Umbilical cord (tissue), 2 donors: ENCODE measurements at places on chromosomes 3 and 15.

DNA sequence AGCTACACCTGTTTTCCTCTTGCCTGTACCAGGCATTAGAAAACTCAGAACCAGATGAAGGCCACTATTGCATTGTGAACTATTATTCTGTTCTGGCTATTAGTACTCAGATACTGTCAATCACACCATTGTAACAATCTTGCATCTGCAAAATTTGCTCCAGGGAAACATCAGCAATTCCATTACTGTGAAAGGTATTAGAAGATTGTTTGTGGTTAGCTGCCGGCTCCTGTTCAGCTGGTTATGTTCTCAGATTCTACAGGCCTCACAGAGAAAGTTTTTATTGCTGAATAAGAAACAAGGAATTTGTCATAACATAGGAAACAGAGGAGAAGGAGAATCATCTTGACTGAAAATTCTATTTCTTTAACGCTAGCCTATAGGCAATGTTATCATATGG lies 179.9 kb downstream of the PLOD2 start:
- DNase-seq, result no peak

DNA sequence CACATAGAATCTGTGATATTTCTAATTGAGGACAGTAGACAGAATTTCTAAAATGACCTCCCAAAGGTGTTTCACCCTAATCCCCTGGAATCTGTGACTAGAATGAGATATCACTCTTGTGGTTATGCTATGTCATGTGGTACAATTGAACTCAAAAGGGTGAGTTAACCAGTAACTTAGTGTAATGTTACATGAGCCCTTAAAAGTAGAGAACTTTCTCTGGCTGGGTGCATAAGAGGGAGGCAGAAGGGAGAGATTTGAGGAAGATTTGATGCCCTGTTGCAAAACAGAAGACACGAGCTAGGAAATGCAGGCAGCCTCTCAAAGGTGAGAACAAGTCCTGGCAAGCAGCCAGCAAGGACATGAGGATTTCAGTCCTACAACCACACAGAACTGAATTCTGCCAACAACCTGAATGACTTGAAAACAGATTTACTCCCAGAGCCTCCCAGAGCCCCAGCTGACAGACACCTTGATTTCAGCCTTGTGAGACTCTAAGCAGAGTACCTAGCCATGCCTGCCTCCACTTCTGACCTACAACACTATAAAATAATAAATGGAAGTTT lies 160.3 kb downstream of the MTHFS start:
- no peak for DNase-seq

DNA sequence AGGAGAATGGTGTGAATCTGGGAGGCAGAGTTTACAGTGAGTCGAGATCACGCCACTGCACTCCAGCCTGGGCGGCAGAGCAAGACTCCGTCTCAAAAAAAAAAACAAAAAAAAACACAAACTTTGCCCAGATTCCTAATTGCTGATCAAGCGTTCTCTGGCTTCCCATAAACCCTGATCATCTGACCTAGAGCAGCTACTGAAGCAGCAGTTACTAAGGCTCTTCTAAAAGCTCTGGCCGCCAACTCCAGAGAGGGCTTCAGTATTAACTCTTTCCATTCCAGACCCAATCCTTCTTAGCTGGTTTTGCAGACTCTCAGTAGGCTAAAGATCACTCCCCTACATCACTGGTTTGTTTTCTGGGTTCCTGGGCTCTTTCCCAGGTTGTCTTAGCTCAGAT lies 201.6 kb downstream of the IGSF11 start:
- no peak for DNase-seq

- peak; percentile 38 for DNase-seq
Observed at GRCh38 chr3:195895078-195895860, 13.1 kb downstream of the TNK2 start.

DNA sequence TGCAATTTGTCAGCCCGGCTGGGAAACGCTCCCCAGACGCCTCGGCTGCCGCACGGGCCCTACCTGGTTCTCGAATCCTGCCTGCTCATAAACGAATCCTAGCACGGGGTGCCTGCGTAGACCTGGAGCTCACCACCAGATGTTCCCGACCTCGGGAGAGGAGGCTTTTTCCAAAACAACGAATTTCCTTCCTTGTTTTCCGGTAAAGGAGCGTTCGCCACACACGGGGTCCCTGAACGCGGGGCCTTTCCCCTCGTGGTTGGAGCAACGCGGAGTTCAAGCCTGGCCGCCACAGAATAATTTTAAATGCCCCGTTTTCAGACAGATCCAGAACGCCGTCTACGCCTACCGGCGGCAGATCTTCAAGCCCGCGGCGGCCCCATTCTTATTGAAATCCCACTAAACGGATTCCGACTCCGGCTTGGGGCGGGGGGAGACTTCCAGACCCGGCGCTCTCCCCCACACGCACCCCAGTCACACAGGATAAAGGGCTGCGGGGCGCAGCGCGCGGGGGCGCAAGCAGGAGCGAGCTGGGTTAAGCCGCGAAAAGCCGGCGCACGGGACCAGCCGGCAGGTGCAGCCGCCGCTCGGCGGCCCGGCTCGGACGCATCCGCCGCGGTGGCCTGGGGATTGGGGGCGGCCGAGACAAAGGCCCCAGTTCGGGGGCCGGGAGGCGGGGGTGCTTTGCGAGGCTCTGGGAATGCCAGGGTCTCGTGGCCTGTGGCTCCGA lies 895 bp downstream of the GATA2 start:
- no peak for DNase-seq

DNA sequence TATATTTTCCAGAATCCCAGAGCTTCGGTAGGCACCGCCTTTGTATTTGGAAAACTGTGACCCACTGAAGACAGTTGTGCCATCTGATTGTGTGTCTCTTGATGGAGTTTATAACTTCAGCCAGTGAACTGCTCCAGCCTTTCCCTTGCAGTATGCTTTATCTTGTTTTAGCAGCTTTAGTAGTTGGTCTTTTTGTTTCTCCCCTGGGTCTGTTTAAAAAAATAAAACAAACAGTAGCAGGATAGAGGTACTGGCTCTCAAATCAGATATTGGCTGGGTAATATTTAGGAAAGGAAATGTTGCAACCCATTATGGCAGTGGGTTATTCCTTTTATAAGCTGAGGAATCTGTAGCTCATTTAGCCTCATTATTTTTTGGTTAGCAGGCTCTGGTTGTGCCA lies 151.5 kb upstream of the BFSP2 start:
- no peak for DNase-seq

DNA sequence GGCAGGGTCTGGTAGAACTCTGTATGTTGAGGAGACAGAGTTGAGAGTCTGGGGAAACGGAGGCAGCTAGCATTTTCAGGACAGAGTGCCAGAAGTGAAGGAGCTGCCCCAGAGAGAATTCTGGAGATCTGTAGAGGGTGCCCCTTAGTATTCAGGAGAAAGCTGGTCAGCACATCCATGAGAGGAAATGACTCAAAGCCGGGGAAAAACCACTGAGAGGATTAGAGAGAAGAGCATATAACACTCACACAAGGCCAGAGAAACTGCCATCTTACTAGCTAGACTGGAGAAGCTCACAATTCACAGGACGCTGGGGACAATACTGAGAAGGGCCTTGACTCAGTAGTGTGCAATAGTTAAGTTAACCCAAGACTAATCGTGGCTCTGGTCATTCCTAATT lies 75.7 kb upstream of the DPPA4 start:
- no peak for DNase-seq

DNA sequence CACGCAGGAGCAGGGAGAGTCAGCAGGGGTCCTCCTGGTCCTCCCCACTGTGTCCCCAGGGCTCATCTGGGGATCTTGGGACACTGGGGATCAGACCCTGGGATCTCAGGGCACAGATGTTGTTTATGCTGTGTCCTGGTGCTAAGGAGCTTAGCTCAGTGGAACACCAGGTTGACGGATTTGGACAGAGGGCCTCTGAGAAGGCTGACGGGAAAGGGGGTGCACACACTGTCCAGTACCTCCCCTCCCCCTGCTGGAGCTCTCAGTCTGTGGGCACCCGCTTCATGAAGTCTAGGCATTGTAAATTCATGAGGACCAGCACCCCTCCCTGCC lies 21.9 kb upstream of the SEMA3F start:
- DNase-seq, result no peak

DNA sequence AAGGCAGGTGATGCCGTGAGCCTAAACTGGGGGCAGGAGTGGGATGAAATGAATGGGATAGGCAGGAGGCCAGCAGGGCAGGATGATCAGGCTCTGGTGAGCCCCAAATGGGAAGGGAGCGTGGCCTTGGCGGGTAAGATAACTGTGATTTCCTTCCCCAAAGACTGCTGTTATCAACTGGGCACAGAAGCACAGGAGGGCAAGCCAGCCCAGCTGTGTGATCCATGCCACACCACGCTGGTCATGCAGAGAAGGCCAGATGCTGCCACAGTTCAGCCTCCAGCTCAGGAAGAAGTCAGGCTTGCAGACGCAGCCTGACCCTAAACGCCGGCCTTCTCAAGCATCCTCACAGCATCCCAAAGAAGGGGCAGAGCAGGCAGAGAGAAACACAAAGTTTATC lies 52.1 kb upstream of the GNB5 start:
- no peak for DNase-seq

DNA sequence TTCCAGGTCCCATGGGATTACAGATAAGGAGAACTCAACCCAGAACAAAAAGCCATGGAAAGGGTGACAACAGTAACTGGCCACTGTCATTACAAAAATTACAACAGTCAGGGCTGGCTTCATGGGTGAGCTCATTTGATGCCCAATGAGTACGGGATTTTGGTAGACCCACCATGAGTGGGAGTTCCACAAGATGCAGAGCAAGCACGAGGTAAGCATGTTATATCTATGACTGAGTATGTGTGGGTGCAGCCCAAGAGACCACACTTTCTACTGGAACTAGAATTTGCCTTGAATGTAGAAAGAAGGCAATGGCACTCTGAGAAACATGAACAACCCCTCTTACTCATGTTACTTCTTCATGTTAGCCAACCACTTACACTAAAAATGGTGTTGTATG lies 83.3 kb downstream of the IGF2BP2 start:
- DNase-seq, result no peak

DNA sequence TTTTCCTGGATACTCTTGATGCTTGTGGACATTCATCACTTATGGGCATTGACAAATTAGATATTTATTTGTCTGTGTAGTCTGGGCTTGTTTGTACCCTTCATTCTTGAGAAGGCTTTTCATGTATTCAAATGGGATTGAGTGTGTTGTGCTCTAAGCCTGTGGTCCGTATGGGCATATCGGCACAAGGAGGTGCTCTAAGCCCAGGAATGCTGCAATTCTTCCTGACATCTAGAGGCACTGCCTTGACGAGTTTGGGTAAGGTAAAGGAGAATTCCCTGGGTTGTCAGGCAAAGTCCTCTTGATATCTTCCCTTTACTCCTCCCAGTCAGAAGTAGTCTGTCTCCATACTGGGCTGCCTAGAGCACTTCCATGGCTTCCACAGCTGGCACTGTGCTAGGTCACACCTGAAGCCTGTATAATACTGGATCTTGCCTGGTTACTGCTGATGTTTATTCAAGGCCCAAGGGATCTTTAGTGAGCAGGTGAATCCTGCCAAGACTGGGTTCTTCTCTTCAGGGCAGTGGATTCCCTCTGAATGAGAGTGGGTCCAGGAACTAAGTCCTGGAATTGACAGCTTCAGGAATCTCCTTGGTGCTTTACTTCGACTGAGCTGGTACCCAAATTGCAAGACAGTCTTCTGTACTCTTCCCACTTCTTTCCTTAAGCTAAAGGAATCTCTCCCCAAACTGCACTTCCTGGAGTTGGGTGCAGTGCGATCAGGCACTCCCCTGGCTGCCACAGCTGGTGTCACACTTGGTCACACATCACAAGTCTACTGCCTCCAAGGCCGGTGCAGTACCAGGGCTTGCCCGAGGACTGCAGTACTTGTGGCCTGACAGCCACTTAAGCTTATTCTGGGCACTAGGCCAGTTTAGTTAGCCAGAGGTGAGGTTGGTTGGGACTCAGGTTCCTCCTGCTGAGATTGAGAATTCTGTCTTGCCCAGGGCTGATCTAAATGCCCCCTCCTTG lies 46.0 kb downstream of the GALK2 start:
- no peak for DNase-seq
